Right atrium auricular region (tissue), 2 donors: ENCODE measurements at places on chromosomes 4 and X. TPM values are rescaled to one million over a fixed set of nuclear protein-coding genes. Genes with fewer than 3 reads are reported as not detected.

Gene FNIP2
- 38.3 TPM for total RNA-seq

Gene GPR82
- not detected for total RNA-seq

Gene TIGD4
- total RNA-seq, result not detected

Gene RNF128
- 0.55 TPM for total RNA-seq

DNA sequence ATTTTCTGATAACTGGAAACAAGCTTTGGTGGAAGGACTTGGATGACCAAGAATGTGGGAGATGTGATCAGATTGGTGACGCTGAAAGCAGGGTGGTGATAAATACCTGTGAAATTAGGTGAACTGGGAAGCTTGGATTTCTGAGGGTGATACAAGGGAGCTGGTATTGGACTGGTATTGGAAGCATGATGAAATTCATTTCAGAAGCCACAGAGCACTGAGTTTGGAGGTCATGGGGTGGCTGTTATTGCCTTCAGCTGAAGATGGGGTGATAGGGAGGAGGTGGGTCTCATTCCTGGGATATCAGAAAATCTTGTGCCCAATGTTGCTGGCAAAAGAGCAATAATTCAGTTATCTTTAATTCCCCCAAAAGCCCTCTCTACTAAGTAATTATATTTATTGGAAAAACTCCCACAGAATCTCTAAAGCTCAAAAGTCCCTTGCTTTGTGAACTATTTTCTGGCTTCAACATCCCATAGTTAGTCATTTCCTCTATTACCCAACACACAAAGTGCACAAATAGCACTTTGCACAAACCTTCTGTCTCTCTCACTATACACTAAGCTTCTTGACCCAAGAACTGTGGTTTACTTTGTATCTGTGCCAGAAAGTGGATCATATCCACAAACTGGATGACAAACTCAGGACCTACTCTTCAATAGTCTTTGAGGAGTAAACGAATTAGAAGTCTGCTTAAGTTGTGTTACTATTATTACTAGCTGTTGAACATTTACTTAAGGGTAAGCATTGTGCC, 23.1 kb upstream of the CAMK2D start:
- no peak for DNase-seq

- DNase-seq, result no peak
These were observed 134.5 kb upstream of the TAPT1 start for GRCh38 chr4:16360694-16361262.

DNA sequence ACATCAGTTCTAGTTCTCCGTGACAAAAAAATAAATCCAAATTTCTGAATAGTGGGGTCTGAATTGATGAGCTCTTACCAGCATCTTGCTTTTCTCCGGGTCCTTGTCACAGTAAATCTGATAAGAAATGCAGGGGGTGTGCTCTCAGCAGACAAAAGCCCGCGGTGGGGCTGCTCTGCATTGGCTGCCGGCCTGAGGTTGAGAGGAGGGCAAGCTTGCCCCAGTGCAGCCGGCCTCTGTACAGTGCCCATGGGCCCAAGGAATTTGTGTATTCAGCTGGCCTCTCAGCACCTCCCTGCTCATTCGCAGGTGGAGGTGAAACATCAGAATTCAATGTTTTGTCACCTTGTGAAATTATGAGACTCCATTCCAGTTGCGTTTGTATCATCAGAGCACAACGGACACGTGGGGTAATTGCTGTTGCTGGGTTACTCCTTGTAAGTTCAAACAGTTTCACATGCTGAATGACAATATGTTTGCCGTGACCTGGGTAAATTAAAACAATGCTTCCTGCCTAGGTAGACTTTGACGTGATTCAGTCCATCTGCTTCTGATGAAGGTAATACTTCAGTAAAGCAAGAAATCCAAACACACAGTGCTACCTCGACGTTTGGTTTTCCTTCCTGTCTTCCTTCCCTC, 596.4 kb downstream of the MID1IP1 start:
- DNase-seq, result no peak

GRCh38 chrX:123184866-123185276, 793 bp downstream of the GRIA3 start:
- no peak for DNase-seq

DNA sequence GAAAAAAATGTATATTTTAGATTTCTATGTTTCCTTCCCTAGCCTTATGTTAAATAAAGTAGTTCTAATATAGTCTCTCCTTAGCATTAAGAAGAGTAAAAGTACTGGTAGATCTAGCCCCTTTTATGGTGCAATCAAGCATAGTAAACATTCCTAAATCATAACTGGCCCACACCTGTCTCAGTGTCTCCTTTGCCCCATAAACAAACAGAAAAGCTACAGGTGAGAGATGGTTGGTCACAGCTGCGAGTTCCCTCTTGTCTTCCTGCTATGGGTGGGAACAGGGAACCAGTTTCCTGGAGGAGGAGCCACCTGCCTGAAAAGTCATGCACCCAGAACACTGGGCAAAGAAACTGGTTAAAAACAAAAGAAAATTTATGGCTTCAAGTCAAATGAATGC, 16.6 kb downstream of the SOWAHB start:
- no peak for DNase-seq

GRCh38 chr4:108346818-108347210, 178.1 kb upstream of the LEF1 start:
- no peak for DNase-seq

DNA sequence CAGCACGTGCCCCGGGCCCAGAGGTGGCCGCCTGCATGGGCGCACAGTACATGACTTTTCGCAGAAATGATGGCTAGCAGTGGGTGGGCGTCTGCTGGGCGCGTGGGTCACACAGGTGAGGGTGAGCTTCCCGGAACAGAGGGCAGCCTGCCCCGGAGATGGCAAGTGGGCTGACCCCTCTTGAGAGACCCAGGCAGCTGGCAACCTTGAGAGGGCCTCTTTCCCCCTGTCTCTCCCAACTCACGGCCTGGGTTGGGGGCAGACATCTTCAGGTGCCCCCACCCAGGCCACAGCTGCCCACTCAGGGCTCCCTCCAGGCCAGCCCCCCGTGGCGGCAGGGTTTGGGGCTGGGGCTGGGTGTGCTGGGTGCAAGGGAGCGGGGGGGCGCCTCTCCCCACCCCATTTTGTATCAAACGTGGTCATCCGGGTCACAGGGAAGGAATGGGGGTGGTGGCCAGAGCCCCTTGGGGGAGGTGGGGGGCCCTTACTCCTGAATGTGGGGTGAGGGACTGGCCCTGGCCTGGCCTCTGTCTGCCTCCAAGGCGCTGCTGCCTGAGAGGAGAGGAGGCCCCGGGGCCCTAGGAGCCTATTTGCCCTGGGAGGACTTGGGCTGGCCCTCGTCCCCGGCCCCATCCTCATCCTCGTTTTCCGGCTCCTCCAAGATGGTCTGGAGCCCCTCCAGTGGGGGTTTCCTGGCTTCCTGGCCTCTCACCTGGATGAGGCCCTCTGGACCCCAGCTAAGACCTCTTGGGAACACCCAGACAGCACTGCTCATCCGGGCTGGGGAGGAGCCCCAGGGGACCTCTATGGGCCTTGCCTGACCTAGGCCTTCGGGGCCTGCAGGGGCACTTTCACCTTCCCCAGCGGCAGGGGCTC, 4.6 kb downstream of the PNMA6E start:
- DNase-seq, result no peak

DNA sequence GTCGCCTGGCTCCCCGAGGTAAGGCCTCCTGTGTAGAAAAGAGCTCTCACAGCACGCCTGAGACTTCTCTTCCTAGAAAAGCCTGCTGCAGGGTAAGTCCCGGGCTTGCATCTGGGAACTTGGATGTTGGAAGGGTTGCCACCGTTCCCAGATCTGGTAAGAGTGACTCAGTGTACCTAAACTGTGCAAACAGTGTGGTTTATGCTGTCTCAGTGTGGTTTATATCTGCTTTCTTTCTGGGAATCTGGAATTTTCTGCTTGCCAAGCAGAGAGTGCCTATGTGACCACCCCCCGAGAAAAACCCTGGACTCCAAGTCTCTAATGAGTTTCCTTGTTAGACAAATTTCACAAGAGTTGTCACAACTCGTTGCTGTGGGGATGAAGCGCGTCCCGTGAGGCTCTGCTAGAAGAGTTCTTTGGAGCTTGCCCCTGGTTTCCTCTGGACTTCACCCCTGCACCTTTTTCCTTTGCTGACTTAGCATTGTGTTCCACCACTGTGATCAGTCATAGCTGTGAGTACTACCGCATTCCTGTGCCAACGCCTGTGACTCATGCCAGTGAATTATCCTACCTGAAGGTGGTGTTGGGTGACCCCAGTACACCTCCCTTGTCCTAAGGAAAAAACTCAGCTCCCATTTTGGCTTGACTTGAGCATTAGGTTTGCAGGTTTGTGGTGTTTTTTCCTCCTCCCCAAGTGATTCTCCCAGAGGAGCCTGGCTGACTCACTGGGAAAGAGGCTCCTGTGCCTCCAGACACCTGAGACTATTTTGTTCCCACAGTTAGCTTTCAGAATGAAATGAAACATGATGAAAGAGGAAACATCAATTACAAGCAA, 14.5 kb downstream of the SLC2A9 start:
- no peak for DNase-seq

GRCh38 chr4:87465739-87466366, 43.5 kb downstream of the NUDT9 start:
- DNase-seq, result no peak

DNA sequence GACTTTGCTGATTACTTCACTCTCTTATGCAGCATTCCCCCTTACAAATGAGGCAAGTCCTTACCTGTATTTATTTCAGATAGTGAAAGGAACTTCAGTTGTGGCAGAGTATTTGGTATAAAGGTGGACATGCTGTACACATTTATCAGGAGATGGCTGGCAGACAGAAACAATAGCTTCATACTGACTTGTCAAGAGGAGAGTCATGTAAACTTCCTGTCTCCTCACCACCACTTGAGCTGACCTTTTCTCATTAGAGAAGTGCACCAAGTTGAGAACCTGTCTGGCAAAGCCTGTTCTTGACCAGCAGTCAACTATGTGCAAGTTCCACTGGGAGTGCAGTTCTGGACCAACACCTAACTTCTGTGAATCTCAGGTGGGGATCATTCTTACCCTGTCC, 80.8 kb downstream of the LARP1B start:
- DNase-seq, result no peak

- DNase-seq, result no peak
These were observed 2.4 kb upstream of the BCOR start for GRCh38 chrX:40100141-40100536.

- DNase-seq, result no peak
These were observed 19.7 kb downstream of the CPEB2 start for GRCh38 chr4:15021946-15022345.

DNA sequence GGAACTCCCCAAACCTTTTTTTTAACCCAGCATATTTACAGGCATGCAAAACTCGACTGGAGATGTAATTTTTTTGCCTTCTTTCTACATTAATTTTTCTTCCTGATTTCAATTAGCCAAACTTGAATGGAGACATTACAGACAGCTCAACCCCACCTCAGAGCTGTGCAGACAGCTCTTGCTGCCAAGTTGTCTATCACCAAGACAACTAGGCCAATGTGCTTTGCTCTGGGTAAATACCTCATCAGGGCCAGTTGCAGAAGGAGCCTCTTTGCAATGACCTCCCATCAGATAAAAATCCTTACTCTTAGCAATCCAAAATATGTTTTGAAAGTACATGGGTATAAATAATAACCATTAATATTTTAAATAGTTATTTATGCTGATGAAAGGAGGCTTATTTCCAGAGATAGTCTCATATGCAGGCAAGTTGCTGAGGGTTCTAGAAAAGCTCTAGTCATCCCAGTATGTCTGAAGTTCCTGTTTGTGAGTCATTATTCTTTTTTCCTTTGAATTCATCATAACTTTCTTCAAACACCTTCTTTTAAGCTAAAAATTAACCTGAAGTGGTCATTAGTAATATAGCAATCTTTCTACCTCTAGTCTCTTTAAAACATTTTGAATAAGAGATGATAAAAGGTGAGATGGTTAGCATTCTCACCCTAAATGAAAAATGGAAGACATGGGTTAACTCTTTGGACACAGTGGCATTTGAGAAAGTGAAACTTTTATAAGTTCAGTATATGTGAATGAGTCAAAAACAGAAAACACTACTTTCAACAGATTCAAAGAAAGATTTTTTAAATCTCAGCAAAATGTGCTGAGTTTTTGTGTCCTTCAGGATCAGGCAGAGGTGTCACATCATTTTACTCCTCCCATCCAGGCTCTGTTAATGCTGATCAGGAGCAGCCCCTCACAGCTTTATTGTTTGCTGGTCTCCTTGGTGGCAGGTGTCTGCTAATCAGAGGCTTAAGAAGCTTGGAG, 475.5 kb upstream of the FGF16 start:
- no peak for DNase-seq

DNA sequence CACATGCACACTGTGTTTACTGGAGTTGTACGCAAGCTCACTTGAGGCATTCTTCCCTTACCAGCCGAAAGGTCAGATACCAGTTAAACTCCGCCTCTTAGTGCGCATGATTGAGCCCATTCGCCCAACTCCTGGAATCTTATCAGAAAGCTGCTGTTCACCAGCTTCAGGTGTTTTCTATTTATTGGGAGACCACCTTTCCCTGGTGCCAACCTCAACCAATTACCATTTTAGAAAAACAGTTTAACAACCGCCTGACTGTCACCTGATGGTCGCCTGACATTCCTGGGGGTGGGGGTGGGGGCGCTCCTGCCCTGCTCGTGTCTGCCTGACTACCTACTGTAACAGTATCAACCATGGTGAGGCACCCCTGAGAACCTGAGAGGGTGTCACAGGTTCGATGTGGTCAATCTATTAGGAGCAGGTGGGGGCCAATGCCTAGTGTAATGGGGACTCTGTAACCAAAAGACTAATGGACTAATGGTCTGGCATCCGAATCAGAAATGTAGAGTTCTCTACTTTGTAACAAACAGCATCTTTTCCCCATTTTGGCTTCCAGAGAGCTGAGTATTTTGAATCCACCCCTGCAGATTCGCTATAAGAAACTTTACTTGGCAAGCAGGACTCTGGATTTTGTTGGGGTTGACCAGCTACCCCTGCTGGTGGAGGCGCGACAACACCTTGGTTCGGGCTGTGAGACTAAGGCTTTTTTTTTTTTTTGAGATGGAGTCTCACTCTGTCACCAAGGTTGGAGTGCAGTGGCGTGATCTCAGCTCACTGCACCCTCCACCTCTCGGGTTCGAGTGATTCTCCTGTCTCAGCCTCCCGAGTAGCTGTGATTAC, 58.2 kb upstream of the ZNF157 start:
- DNase-seq, result no peak

DNA sequence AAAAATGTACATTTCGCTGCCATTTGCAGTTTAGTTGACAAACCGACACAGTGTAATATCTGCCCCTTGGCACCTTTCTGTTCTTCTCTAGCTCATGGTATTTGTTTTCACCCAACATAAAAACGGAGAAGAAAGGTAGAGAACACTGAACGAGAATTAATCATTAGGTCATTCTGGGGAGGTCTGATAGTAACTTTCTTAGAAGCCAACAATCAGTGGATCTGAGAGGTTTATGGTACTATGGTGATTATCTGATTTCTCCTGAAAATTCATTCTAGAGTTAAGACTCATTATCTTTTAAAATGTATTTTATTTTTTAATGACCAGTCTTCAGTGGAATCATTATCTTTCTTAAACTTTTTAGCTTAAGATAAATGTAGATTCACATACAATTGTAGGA, 8.5 kb downstream of the RAPGEF2 start:
- DNase-seq, result no peak

GRCh38 chr4:184575306-184575705, 73.9 kb downstream of the CASP3 start:
- no peak for DNase-seq
